ENCODE measurements at places on chromosomes 7 and 10.

- DNase-seq: no peak
These were observed 99.2 kb downstream of the SLIT1 start for GRCh38 chr10:97086530-97086929.

DNA sequence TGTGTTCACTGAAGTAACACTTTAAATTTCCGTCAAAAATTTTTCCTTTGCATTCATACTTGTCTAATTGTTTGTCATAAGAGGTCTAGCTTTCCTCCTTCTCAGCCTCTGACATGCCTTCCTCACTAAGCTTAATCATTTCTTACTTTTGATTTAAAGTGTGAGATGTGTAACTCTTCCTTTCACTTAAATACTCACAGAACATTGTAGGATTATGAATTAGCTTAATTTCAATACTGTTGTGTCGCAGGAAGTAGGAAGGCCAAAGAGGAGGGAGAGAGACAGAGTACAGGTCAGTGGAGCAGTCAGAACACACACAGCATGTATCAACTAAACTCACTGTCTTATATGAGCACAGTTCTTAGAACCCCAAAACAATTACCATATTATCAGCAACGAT is 99.0 kb downstream of the SRPK2 start:
- DNase-seq: no peak

DNA sequence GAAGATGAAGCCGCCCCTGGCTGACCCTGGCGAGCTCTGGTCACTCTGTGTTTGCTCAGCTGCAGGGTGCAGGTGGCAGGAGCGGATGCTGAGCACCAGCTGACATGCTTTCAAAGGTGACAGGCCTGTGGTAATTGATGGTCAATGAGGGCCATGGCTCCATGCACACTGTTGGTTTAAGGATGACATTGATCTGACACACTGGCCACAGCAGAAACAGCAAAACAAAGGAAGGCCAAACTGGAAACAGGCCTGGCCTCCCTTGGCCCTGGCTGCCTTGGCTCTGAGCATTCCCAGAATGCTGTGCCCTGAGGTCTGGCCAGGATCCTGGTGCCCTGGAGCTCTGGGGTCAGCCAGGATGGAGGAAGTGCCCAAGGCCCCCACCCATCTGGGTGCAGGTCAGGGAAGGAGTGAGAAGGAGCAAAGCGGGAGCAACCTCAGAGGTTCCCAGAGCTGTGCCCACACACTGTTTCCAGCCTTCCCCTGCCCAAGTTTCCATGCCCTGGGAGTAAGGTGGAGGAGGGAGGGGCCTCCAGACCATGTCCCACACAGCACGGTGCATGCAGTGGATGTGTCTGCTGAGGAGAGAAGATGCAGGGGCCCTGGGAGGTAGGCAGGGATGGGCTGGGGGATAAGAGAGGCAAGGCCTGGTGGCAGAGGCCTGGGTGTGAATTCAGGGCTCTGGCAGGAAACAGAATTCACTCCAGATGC is 302.2 kb downstream of the RPS24 start:
- DNase-seq: peak; percentile 97

- DNase-seq: peak; percentile 79
These were observed 2.9 kb downstream of the AQP1 start for GRCh38 chr7:30914596-30914995.

DNA sequence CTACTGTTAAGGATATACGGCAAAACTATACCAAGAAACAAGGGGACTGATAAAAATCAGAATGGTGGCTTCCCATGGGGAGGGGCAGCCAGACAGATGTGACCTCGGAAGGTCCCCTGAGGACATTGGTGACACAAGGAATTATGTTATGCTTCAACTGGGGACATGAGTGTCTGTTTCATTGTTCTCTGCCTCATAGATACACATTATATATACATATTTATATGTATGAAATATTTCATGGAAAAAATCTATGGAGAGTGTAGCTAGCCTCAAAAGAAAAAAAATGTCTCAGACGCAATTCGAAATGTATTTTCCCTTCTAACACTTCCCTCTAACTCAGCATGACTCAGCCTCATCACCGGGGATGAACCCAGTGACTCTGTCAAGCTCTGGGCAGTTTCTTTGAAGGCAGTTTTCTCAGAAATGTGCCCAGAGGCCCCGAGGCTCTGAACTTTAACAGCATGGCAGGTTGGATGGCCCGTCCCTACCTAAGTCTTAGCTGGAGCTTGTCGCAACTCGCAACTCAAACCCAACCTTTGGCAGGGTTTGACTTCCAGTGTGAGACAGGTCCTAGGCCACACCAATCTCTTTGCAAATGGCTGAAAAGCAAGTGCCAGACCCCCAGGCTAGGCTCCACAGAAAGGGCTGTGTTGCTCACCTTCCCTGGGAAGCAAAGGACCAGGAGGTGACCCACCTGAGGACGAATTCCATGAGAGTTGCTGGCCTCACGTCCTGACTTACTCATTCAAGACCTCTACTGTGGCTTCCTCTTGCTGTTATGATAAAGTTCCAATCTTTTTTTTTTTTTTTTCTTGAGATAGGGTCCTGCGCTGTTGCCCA is 86.9 kb downstream of the CARD11 start:
- DNase-seq: peak; percentile 66

DNA sequence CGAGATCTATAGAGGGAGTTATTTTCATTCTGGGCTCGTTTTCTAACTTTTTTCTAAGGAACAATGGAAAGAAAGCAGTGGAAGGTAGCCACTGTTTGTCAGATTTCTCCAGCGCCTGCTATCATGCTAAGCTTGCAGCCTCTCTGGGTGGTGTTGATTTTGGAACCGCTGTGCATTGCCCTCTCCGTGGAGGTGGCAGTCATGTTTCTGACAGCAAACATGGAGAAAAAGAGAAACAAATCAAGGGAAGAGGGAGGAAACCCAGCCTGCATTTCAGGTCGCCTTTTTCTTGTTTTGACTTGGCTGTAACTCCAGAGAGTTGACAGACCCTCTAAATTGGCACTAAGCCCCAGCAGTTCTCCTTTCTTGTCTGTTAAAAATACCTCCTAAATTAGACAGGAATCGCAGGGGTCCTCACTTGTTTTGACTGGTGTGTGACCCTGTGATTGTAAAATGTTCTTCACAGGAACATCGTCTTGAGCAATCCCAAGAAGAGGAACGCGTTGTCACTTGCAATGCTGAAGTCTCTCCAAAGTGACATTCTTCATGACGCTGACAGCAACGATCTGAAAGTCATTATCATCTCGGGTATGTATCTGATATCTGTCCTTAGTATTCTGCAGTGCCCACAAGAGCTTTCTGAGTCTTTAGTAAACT is 4.8 kb downstream of the ECHDC3 start:
- no peak for DNase-seq

DNA sequence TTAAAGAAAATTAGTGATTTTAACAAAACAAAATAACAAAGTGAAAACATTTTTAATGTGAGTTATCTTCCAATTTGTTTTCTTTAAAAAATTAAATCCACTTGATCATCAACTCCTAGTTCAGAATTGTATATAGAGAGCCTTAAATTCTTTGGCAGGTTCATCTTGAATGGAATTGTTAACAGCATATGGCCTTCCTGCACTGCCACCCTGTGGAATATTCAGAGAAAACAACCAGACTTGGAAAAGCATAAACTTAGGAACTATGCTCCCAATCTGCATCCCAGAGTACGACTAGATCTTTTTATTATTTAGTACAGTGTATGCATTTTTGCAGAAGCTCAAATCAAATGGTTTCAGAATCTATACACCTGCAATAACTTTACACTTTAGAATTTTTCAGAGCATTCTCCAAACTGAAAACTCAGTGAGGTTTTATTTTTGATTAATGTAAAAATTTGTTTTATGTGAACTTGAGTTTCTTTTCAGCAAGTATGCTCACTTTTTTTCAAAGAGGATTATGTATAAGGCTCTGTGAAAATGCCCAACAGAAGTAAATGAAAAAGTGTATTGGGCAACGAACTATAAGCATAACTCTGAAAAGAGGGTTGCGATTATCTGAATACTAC is 44.9 kb upstream of the ANK3 start:
- DNase-seq: peak; percentile 80

DNA sequence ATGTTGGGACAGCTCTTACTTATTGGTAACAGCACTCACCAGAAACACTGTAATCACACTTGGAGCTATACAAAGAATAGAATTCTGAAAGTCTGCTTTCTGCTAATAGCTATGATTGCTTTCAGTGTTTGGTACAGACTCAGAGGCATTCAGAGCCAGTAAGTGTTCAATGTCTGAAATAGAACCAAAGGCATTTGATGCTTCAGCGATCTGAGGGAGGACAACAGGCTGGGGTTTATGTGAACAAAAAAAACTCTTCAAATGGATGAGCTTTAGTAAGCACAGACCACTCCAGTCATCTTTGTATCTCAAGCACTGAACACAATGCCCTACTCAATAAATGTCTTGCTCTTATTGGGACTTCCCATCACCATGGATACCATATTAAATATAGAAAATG is 322.8 kb upstream of the GRM3 start:
- no peak for DNase-seq

DNA sequence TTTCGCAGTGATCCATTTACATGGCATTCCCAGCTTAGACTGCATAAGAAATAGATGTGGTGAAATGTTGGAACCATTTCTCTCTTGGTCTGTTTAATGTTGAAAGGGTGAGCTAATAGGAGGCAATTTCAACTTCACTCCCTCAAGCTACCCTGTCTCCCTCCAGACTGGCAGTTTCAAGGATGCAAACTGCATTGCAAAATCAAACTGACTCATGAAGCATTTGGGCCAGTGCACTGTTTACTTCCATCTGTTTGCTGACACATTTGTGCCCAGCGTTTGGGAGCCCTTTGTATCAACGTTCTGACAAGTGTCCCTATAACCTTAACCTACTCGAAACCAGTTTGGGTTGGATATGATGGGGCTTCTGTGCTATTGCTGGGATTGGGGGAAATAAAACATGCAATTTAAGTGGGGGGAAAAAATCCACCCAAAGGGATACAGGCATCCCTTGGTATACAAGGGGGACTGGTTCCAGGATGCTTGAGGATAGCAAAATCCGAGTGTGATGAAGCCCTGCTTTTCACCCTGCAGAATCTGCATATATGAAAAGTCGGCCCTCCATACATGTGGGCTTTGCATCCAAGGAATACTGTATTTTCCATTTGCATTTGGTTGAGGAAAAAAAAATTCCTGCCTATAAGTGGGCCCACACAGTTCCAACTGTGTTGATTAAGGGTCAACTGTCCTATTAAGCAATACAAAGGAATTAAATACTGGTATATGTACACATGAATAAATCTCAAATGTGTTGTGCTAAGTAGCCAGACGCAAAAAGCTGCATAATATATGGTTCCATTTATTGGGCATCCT is 15.6 kb downstream of the RHEB start:
- DNase-seq: peak; percentile 95

DNA sequence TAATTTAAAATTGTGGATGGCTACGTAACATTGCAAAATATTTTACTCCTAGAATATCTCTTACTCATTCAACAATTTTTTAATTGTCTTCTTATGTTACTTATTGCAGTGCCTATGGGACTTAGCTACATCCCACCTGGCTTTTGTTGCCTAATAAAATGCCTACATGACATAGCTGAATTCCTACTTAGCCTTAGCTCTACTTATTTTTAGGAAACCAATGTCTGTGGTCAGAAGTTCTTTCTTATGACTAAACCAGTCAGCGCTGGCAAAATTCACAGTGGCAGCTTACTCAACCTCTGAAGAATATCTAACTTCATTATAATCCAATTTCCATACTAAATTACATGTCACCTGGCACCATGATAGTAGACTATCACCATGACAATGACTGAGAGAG is 1612.4 kb upstream of the LRRTM3 start:
- no peak for DNase-seq

- no peak for DNase-seq
These were observed 69.5 kb downstream of the STK17A start for GRCh38 chr7:43652364-43652763.

DNA sequence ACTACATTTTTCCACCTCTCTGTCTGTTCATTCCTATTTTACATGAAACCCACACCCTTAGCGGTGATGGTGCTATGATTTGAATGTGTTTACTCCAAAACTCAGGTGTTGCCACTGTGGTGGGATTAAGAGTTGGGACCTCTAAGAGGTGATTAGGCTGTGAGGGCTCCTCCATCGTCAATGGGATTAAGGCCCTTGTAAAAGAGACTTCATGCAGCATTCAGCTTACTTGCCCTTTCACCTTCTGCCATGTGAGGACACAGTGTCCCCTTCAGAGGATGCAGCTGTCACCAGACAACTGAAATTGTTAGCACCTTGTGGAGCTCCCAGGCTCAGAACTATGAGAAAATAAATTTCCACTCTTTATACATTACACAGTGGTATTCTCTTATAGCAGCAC is 182.2 kb downstream of the NOC3L start:
- no peak for DNase-seq

DNA sequence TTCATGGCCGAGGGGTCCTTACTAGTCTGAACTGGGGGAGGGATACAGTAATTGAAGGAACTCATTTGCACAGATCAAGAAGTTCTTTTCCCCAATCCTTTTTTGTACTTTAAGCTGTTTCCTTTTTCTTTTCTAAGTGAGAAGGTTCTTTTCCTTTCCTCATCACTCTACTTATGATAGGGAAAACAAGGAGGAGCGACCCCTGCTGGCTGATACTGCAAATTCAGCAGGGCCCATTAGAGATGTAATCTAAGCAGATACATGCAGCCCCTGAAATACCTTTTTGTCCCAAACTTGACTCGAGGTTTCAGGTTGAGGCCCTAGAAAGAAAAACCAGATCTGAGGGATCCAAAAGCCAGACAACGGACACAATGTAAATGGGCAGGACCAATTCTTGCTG is 305.5 kb downstream of the DNAJB9 start:
- DNase-seq: peak; percentile 15

DNA sequence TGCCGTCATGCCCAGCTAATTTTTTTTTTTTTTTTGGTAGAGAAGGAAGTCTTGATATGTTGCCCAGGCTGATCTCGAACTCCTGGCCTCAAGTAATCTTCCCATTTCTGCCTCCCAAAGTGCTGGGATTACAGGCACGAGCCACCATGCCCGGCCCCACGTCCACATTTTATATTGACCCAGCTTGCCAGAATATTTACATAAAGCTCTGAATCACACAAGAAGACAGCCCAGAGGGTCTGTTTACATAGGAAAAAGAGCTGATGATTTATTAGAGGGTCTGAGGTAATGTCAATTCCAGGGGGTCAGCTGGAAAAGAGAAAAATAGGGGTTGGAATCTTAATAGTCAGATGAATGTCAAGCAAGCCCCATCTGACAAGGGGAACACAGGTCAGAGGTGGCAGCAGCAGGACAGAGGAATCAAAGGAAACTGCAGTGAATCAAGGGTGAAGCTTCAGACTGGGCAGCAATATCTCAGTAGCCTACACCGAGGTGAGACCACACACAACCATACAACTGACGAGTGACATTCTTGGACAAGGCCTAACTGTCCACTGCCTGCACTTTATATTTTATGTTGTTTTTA is 15.8 kb upstream of the SLF2 start:
- DNase-seq: no peak

GRCh38 chr7:70890147-70890969 is 241.6 kb upstream of the GALNT17 start:
- no peak for DNase-seq

- DNase-seq: peak; percentile 14
These were observed 74.1 kb upstream of the PARD3 start for GRCh38 chr10:34889004-34889869.
